Stimulated activated CD4-positive, alpha-beta T cell treated with anti-CD3 and anti-CD28 coated beads, Interleukin-4, amount 100 ng/mL, for 48 hours (primary cell): ENCODE measurements at places on chromosomes 12 and 14.

DNA sequence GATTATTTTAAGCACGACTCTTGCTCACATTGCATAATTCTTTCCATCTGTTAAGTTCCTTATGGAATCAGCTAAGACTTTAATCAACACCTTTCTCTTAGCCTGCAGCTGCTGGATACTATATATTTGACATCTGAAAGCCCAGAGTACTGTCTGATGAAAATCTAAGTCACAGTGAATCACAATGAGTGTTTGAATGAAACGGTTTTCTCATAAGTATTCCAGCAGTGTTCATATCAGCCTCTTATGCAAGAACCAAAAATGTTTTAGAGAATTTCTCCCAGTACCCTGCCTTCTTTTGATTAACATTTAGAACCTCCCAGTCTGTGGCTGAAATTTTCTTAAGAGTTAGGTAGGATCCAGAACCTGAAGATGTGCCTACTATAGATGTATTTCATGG lies 55.6 kb downstream of the FRMD6 start:
- no peak for DNase-seq

DNA sequence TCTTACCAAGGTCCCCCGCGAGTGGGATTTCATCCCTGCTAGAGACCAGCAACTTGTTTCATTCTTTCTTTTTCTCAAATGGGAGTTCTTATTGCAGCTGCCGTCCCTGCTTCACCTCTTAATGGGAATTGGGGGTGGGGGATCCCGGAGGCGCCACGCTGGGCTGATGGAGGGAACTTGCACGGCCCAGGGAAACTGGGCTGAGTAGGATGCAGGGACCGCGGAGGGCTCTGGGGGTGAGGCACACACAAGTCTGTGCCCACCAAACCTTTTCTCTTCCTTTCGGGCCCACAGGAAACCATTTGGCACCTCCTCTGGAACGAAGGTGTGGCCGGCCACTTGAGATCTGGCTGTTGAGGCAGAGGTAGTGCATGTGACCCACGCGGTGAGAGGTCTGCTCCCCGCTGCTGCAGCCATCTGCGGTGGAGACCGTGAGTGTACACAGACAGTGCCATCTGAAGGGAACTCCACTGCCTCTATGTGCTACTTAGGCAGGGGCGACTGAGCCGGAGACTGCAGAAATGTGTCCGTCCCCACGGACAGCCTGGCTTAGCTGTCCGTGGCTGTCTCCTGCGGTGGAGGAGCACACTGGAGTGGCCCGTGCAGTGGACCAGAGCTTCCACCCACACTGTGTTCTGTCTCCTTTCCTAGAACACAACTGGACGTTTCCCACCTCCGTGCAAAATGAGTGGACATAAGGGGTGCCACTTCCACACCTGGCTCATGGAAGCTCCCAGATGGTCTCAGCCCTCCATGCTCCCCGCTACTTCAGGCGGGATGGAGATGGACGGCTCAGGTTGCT lies 42.1 kb upstream of the TESC start:
- DNase-seq: no peak

GRCh38 chr12:29208060-29208459 lies 59.0 kb downstream of the FAR2 start:
- DNase-seq: no peak

DNA sequence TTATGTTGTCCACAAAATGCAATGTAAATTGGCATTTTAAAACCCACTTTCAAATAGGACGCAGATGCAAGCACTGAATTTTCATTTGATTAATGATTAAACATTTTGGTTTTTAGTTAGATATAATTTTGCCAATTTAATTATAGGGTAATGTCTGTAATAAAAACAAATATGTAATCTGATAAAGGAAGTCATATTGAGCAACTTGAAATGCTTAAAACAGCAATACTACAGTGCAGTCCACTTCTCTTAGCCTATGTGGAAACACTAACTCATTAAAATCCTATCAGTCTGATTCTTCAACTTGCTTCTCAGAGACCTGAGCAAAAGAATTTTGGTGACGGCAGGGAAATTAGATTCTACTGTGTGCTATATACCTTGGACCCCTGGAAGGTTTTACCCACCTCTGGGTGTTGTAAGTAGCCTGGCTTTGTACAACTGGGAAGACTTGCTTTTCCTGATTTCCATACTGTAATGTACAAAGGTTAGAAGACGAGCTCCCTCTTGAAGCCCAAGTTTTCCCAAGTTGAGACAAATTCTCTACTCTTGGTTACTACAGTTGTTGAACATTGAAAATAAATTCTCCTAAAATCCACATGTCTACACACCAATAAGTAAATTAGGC lies 4.1 kb downstream of the TRHDE start:
- no peak for DNase-seq

DNA sequence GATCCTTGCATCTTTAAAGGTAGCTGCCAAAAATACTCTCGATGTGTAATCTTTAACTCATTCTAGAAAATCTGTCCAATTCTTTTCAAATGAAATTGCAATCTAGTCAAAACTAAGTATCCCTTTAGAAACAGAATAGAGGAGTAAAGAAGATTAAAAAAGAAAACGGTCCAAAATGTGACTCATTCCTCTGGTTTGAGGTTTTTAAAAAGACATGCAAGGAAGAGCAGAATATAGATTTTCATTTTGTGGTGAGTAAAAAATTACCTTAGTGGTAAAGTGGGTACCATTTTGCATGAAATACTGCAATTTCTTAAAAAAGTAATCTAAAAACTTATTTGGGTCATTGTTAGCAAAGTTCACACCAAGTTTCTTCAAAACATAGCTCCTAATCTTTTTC lies 108.4 kb downstream of the BRMS1L start:
- DNase-seq: no peak

DNA sequence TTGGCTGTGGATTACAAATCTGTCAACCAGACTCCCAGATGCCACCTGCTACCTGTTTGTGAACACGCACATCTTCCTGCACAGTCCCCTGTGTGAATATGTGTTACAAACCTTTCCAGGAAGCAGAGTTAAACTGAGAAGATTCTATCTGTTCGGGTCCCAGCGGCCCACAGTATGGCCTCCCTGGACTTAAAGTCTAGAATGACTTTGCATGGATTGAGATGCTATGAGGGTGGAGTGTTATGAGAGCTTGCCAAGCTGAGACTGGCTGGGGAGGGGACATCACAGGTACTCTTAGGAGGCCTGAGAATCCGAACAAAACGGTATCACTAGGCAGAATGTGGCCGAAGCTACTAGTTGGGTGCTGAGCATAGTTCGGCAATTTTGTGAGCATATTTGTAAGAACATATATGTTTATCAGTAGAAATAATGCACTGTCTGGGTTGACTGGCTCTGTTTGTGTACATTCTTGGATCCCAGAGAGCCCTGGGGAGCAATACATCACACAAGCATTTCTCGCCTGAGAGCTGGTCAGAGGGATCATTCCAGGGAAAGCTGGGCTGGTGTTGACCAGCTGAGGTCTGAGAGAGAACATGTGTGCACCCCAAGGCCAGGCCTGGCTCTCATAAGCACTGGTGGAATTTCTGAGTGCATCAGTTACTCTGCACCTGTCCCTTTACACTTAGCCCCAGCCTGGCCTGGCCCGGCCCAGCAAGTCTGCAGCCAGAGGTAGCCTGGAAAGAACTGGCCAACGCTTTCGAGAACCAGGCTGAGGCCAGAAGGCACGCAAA lies 29.8 kb upstream of the LTBP2 start:
- no peak for DNase-seq

- peak; percentile 63 for DNase-seq
Measured at GRCh38 chr14:100662879-100663760, 63.6 kb upstream of the DLK1 start.

DNA sequence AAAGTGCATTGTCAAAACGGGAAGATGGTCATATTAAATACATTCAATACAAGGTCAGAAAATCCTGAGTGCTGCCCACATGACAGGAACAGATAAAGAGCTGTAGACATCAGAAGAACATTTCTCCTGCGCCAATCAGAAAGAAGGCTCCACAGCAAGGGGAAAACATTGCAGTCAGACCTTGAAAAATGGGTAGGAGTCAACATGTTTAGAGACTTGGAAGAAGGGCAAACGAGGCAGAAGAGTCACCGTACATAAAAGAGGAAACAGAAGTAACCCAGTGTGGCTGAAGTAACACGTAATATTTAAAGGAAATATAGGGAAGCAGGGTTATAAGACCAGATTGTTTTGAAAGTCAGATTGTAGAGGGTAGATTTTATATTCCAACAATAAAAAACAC lies 11.9 kb downstream of the SPPL3 start:
- no peak for DNase-seq

DNA sequence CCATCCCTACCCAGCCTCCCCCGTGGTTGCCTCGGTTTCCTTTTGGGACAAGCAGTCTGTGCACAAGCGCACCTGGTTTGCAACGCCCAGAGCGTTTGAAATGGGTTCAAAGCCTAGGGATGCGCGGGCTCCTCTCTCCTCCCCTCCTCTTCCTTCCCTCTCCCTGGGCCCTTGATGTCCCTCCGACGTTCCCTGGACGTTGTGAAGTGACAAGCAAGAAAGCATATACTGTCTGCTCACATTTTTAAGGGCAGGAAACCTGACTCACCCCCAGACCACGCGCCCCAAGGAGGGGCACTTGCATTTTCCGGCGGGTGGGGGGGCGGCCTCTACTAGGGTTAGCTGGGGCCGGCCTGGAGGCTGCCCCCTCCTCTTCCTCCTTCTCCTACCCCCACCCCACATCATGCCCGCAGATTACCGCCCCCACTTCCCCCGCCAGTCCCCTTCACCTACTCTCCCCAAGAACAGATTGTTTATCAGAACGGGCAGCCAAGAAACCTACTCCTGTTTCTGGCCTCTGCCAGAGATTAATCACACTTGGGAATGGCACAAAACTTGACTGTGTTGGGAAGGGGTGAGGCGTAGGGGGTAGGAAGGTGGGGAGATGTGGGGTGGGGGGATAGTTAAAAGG lies 9.5 kb upstream of the IRF2BPL start:
- DNase-seq: no peak

DNA sequence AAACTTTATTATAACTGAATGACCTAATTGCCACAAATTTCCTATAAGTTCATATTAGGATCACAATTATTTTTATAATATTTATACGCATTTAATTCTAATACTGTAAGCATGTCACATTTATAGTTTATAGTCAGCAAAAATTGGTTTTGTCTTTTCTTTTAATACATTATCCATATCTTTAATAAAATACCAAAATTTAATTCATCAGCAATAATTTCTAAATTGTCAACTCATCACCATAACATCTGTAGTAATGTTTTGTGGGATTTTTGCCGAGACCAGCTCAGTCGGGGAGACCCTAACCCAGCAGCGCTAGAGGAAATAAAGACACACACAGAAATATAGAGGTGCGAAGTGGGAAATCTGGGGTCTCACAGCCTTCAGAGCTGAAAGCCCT lies 254.2 kb downstream of the KIF21A start:
- DNase-seq: no peak

GRCh38 chr12:14991069-14991468 lies 18.2 kb downstream of the PDE6H start:
- no peak for DNase-seq

DNA sequence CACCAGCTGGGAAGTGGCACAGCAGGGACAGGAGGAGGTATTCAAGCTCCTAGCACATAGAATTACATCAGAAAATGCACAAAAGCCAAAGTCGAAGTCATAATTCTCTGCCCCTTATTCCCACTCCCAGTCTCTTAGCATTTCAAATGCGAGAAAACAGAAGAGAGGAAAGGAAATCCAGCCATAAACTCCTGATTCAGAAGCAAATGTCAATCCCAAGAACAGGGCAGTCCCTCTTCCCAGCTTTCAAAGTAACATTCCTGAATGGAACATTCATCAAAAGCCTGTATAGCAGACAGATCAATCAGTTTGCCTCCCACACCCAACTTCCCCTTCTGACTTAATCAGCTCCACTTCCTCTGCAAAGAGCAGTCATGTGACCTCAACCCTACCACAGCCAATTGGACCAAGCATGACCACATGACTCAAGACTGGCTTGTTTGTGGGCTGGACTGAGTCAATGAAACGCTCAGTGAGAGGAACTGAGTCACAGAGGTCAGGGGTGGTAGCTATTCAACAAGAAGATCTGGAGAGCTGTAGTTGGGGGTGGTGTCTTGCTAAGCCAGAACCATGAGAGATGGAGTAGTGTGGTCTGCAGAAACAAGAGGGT lies 41.4 kb upstream of the TUNAR start:
- DNase-seq: no peak

DNA sequence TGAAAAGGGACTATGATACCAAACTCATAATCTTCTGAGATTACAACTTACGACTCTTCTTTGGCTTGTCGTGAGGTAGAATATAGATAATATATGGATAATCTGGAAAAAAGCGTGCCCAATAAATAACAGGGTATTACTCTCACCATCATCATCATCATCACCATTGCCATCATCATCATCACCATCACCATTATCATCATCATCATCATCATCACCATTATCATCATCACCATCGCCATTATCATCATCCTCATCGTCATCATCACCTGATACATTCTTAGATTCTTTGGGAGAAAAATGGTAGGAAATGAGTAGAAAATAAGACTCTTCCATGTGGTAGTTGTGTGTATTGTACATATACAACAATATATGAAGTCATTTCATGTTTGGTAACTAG lies 259.8 kb downstream of the SYT1 start:
- DNase-seq: no peak

- DNase-seq: no peak
Measured at GRCh38 chr12:115964626-115965025, 312.9 kb downstream of the MED13L start.

DNA sequence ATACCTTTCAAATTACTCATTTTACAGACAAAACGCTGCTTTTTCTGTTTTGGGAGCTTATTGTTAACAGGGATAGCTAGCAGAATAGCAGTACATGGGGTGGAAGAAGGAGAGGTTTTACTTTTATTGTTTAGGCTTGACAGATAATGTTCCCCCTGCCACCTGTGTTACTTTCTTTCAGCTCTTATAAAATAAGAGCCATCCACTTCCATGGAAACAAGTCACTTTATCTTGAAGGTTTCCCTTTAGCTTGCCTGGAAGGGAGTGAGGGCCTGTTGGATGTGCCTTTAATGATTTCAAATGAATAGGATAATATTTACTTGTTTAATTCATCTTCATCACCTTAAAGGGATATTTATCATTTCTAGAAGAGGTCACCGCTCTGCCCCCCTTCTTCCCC lies 23.3 kb downstream of the GPATCH2L start:
- DNase-seq: no peak

DNA sequence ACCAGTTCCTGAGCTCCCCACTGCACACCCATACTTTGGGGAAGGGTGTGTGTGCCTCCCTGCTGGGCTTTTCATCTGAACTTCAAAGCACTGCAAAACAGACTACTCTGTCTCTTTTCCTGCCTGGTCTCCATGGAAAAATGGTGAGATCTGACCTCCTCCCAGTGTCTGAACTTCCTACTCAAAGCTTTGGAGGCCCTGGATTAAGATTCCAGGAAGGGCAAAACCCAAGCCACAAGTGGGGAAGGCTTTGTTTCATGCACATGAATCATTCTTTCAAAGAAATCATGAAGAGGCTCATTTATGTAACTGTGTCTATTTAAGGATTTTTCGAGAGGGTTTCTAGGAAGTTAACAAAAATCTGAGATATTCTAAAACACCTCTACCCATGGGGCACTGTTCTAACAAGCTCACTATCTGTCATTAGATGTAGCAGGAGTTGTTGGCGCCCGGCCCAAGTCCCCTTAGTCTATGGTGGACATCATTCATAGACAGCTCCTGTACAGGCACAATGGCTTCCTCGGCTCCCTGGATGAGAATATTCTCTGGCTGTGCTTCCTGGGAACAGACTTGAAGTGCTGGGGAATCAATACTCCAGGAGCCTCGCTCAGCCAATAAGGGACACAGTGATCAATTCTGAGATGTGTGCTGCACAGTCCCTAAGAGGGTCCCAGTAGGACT lies 224.0 kb downstream of the KTN1 start:
- DNase-seq: no peak

GRCh38 chr12:76929499-76929898 lies 50.7 kb upstream of the CSRP2 start:
- DNase-seq: no peak

GRCh38 chr14:96231526-96232130 lies 24.4 kb upstream of the BDKRB1 start:
- DNase-seq: no peak
